ENCODE measurements at places on chromosomes 7 and 10. TPM values are rescaled to one million over a fixed set of nuclear protein-coding genes. Genes with fewer than 3 reads are reported as not detected.

Gene ASIC3
- total RNA-seq = 4.3 TPM

Gene CPN1
- total RNA-seq = 0.24 TPM

Gene STK31
- 0.49 TPM for total RNA-seq

Gene EVX1
- total RNA-seq = not detected

Gene AGBL3
- total RNA-seq = 1.1 TPM

Gene CHAT
- total RNA-seq = not detected

Gene ARHGEF5
- total RNA-seq = 2.2 TPM

Gene PNLIPRP2
- total RNA-seq = not detected

Gene GPR85
- total RNA-seq = not detected

Gene ASZ1
- total RNA-seq = not detected

Gene CREB5
- 2.4 TPM for total RNA-seq

Gene NEBL
- 6.4 TPM for total RNA-seq

Gene ABCC2
- total RNA-seq = 164 TPM

Gene SLC26A5
- not detected for total RNA-seq

Gene MALRD1
- not detected for total RNA-seq

Gene IQUB
- total RNA-seq = 0.05 TPM

Gene MBLAC1
- 2.6 TPM for total RNA-seq

Gene SLC39A12
- total RNA-seq = not detected

Gene GPRIN2
- total RNA-seq = 37.6 TPM

Gene GLCCI1
- 1.0 TPM for total RNA-seq

Gene HNRNPA2B1
- total RNA-seq = 1,085 TPM

Gene ZNF722
- total RNA-seq = not detected

Gene DENND11
- total RNA-seq = 5.4 TPM
